ENCODE measurements at places on chromosomes 1 and 21. TPM values are rescaled to one million over a fixed set of nuclear protein-coding genes. Genes with fewer than 3 reads are reported as not detected.

The CTSK gene
- 8.4 TPM for total RNA-seq

The CFAP74 gene
- 0.36 TPM for total RNA-seq

The TSPEAR gene
- 0.09 TPM for total RNA-seq

The DMBX1 gene
- total RNA-seq, result 0.82 TPM

The FMOD gene
- 1.6 TPM for total RNA-seq

The CD52 gene
- total RNA-seq, result not detected

The KRTAP13-2 gene
- not detected for total RNA-seq

DNA sequence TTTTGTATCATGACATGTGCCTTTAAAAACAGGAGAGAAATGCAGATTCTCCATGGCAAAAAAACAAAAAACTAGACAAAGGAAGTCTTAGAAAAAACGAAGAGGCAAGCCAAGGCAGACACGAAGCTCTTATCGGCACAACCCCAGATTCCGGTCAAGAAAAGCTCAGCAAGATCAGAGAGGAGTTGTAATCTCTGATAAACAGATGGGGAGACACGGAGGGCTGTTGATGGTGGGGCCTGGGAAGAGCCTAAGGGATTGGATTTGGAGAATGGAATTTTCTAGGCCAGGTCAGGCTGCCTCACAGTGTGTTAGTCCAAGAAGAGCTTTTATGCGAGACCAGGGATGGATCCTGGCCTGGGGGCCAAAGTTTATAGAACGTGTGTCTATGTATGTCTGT, 96.2 kb upstream of the AKT3 start:
- DNase-seq, result no peak

GRCh38 chr1:25030674-25031589, 100.9 kb upstream of the RUNX3 start:
- no peak for DNase-seq

DNA sequence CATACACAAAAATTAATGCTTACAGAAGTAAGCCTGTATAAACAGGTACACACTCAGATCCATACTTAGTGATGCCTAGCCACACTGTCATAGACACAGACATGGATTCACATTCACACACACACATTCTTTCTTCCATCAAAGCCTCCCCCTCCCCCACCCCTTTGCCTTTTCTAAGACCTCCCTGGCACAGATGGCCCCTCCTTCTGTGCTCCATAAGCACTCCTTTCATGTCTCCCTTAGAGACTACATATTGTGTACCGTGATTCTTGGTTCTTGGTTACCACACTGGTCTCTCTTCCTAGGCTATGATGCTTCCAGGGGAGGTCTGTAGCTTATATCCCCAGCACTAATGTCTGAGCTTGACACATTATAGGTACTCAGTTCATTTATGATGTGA, 2.0 kb upstream of the NHLH2 start:
- DNase-seq, result no peak

DNA sequence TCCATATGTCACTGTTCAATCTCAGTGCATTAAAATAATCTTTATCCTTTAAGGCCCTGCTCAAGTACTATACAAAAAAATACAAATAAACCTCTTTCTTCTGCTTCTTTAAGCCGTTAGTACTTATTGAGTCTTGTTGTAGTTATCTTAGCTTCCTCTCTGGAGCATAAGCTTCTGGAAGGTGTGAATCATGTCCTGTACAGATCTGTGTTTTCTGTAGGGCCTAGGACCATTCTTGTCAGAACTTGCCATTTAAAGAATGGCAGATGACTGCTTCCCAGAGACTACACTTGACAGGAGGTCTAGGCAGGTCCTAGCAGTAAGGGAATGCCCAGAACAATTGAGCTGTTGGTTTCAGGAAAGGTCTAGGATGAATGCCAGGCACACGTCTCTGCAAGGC, 12.9 kb downstream of the NEK7 start:
- DNase-seq, result no peak

- DNase-seq, result no peak
These were observed 15.9 kb downstream of the PEA15 start for GRCh38 chr1:160221089-160221488.

All from cerebellum (tissue), 4 donors.